Trophoblast cell (in vitro differentiated cells and primary cell): ENCODE measurements at places on chromosomes 4 and X.
A peak's percentile ranks its signal among the peaks of the same experiment; 100 is the strongest.

DNA sequence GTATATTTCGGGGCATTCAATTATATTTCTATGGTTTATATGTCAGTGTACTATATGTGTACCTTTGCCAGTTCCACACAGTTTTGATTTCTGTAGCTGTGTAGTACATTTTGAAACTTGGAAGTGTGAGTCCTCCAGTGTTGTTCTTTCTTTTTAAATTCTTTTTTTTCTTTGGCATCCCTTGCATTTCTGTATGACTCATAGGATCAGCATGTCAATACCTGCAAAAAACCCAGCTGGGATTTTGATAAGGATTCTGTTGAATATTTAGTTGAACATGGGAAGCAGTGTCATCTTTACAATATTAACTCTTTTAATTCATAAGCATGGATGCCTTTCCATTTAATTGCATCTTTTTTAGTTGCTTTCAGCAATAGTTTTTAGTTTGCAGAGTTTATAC lies 100.0 kb downstream of the SH3BGRL start:
- no peak for DNase-seq

GRCh38 chr4:37935026-37935425 lies 25.2 kb upstream of the PTTG2 start:
- no peak for DNase-seq

- no peak for DNase-seq
Measured at GRCh38 chrX:48520455-48520854, 1.2 kb upstream of the EBP start.

GRCh38 chr4:122665161-122665929 lies 44.5 kb upstream of the IL21 start:
- DNase-seq = peak; percentile 6

DNA sequence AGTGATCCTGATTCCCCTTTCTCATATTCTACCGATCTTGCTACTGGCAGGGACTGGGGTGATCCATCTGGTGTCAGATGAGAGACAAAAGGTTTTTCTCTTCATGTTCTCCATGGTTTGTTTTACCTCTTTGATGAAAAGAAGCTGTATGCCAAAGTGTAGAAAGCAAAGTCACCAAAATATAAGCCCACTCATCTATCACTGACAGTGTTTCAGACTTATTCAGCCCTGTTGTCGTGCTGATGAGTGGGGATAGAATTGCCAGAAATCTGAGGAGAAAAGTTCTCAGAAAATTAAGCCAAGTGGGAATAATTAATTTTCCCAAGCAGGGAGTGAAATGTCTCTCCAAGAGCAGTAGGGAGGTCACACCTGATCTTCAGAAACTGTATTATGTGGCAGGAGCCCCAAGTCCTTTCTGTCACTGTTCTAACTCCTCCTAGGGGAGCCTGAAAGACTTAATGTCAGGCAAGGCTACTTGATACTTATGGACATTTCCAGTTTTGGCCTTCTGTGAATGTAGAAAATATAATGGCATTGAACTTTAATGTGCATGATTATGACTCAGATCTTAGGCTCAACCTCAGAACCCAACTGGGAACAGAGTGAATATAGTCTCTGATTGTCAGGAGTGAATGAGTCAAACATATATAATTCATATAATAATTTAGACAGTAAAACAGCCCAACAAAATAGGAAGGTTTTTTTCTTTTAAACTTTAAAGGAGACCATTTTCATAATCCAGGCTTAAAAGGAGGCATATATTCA lies 298.1 kb downstream of the ANKRD50 start:
- no peak for DNase-seq

- no peak for DNase-seq
Measured at GRCh38 chr4:30863021-30863420, 142.9 kb downstream of the PCDH7 start.

GRCh38 chrX:38811515-38812243 lies 10.4 kb downstream of the MID1IP1 start:
- DNase-seq = no peak

GRCh38 chrX:9873952-9874351 lies 87.7 kb downstream of the SHROOM2 start:
- no peak for DNase-seq

DNA sequence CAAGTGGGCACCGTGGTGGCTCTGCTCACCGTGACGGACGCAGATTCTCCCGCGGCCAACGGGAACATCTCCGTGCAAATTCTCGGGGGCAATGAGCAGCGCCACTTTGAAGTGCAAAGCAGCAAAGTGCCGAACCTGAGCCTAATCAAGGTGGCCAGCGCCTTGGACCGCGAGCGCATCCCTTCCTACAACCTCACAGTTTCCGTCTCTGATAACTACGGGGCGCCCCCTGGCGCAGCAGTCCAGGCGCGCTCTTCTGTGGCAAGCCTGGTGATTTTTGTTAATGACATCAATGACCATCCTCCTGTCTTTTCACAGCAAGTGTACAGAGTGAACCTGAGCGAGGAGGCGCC lies 2.7 kb downstream of the FAT4 start:
- no peak for DNase-seq

GRCh38 chrX:111518667-111519066 lies 7.2 kb downstream of the SERTM2 start:
- no peak for DNase-seq

GRCh38 chrX:10512741-10513140 lies 107.6 kb downstream of the MID1 start:
- no peak for DNase-seq

DNA sequence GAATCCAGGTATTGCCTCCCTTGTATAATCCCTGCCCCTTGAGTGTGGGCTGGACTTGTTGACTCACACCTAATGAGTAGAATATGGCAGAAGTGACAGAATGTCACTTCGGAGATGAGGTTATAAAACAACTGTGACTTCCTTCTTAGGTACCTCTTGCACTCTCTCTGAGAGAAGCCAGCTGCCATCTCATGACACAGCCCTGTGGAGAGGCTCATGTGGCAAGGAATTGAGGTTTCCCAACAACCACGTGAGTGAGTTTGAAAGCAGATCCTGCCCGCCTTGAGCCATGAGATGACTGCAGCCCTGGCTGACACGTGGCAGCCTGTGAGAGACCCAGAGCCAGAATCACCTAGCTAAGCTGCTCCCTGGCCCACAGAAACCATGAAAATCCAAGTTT lies 13.5 kb downstream of the ASB11 start:
- DNase-seq = peak; percentile 39

GRCh38 chr4:23789762-23790161 lies 100.1 kb downstream of the PPARGC1A start:
- peak; percentile 70 for DNase-seq

GRCh38 chr4:81021142-81021944 lies 9.2 kb upstream of the BMP3 start:
- DNase-seq = no peak

GRCh38 chr4:124483048-124483906 lies 229.3 kb downstream of the ANKRD50 start:
- peak; percentile 95 for DNase-seq

GRCh38 chr4:4590546-4590945 lies 48.7 kb upstream of the STX18 start:
- no peak for DNase-seq

DNA sequence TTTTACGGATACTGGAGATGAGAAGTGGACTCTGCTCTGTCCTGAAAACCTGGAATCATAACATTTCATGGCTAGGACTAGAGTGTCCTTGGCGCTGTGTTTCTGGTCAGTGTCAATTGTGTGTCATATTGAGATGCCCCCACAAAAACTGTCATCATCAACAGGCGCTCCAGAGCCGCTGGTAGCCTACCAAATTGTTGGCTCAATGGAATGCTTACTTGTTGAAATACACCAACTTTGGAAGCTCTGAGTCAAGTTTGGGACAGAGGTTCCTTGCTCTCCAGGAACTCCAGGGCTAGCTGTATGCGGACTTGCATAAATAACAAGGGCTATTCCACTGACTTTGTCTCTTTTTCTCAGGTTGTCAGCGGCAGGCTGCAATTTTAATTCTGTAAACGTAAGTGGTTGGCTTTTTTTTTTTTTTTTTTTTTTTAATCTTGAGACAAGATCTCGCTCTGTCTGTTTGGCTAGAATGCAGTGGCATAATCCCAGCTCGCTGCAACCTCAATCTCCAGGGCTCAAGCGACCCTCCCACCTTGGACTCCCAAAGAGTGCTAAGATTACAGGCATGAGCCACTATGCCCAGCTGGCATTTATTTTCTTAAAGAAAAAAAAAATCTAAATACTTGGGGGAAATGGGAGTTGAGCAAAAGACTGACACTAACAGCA lies 871 bp upstream of the HPGD start:
- DNase-seq = peak; percentile 83

DNA sequence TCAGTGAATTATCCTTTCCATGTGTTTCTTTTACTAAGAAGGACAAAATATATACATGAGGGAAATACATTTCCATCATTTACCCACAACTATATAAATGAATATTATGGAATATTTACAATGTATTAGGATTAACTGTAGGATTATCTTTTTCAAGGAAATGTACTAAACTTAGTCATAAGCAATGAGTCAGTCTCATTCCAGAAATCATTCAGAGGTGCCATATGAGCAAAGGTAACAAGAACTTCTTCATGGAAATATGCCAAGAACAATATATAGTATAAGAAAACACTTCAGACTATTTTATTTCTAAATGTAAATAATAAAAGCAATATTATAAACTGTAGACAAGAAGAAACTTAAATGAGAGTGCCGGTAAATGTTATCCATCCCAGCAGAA lies 67.1 kb downstream of the USP38 start:
- DNase-seq = no peak

DNA sequence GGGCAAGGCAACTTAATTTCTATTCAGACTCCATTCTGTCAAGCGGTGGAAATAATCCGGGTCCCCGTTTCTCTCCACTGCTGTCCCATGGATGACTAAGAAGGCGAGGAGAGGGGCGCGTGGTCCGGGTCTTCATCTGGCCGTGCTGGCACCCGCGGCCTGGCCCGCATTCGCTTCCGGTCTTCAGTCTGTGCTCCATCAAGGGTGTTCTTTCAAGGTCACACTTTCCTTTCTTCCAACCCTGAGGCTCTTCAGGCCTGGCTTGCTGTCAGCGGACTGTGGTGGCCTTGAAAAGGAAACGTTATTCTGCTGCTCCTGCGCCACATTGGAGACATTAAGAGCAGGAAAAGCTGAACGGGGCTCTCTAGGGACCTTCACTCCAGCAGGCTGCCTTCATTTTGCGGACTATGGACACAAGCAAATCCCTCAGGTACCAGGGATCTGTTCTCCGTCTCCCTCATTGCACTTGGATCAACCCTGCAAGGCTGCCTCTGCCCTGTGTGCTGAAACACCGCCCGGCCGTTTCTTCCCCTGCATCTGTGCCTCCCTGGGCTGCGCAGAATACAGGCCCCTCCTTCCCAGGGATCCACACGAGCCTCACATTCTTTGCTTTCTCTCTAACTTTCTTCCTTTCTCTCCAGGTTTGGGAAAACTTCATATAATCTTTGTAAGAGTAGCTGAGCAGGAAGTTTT lies 5.7 kb upstream of the SLC25A4 start:
- DNase-seq = no peak

GRCh38 chrX:77160301-77160700 lies 286.9 kb upstream of the FGF16 start:
- no peak for DNase-seq

DNA sequence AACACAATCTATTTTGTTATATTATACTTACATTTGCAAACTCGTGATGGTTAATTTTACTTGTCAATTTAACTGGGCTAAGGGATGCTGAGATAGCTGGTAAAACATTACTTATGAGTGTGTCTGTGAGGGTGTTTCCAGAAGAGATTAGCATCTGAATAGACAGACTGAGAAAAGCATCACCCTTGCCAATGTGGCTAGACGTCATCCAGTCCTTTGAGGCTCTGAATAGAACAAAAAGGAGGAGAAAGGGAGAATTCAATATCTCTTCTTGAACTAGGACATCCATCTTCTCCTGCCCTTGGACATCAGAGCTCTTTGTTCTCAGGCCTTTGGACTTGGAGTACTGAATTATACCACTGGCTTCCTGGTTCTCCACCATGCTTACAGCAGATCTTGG lies 154.6 kb downstream of the EPHA5 start:
- DNase-seq = no peak

DNA sequence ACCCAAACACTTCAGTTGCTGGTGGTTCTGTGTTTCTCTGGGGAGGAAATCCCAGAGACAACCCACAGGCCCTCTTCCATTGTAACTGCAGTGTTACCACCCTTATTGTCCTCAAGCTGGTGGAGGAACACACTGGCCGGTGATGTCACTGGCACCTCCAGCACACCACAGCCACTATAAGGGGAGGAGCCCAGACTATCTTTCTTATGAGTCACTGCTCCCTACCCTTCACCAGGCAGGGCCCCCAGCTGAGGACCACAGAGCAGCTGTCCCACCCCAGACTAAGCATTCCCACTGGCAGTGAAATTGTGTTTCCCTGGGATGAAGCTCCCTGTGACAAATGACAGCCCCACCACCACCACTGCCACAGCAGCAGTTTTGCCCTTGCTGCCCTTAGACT lies 171.8 kb upstream of the FGF16 start:
- no peak for DNase-seq

DNA sequence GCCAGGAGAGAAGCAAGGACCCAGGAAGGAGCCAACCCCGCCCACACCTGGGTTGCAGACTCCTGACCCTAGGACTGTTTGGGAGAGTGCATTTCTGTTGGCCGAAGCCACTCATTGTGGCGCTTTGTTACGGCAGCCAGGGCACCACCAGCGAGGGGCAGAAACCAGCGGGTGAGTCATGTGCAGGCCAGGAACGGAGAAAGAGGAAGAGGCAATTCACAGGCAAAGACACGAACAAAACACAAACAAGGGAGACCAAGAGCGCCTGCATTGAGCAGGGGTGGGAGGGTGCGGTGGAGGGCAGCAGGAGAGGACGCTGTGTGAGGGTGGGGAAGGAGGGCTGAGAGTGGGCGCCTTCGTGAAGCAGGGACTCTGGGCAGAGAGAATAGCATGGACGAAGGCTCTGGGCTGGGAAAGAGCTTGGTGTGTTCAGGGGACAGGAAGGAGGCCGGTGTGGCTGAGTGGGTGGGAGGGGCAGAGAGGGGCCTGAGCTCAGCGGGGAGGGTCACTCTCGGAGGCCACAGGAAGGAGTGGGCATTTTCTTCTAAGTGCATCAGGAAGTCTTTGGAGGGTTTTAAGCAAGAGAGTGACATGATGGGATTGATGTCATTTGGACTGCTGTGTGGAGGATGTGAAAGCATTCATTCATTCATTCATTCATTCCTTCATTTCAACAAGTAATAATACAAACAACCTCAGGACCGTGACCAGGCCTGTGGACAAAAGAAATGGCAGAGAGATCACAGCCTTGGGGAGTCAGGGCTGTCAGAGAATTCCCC lies 12.2 kb upstream of the WFS1 start:
- DNase-seq = peak; percentile 30

DNA sequence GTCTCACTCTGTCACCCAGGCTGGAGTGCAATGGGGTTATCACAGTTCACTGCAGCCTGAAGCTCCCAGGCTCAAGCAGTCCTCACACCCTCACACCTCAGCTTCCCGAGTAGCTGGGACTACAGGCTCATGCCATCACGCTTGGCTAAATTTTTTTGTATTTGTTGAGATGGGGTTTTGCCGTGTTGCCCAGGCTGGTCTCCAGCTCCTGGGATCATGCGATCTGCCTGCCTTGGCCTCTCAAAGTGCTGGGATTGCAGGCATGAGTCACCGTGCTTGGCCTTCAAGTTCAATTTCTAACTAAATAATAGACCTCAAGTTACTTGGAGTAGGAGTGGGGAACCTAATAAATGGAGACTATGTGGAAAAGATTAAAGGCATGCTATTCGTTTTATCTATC lies 48.9 kb downstream of the MND1 start:
- DNase-seq = no peak

GRCh38 chrX:11886745-11887144 lies 128.7 kb downstream of the MSL3 start:
- DNase-seq = no peak
